ENCODE measurements at places on chromosomes 4 and X.

DNA sequence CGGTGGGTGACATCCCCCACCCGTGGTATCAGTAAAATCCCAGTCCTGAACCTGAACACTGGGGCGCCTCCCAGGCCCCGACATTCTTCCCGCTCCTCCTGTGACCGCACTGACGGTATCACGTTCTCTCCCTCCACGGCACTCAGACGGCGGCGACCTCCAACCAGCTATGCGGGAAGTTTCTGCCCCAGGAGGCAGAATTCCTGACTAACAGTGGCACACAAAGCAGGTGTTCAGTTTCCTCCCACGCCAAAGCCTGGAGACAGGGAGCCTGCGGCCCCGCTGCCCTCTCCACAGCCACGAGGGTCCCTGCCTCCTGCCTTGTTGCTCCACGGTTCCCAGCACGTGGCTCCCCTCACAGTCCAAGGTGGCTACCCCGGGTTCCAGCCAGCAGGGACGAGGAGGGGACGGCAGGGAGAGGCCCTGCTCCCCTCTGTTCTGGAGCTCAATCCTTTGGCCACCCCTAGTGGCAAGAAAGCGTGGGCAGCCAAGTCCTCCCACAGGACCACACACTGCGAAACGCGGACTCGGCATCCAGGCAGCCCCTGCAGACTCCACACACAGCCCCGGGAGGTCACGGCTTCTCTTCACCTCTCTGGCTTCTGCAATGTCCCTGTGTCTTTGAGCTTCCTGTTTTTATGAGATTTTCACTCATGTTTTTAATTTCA is 15.2 kb downstream of the CTBP1 start:
- DNase-seq, result no peak

DNA sequence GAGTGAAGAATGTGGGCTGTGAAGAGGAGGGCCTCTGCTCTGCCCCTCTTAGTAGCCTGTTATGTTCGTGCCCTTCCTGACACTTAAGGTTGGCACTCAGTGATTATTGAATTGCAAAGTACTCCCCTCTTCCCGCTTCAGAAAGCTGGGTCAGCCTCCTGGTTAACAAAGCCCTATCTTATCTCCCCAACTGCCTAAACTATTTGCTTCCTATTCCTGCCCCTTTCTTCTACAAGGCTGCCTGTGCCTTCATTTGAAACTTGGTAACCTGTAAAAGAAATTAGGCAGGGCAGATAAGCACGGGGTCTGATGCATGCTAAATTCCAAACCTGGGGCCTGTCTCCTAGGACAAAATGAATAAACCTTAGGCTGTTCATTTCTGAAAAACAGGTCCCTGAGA is 23.1 kb upstream of the TMEM150C start:
- no peak for DNase-seq

DNA sequence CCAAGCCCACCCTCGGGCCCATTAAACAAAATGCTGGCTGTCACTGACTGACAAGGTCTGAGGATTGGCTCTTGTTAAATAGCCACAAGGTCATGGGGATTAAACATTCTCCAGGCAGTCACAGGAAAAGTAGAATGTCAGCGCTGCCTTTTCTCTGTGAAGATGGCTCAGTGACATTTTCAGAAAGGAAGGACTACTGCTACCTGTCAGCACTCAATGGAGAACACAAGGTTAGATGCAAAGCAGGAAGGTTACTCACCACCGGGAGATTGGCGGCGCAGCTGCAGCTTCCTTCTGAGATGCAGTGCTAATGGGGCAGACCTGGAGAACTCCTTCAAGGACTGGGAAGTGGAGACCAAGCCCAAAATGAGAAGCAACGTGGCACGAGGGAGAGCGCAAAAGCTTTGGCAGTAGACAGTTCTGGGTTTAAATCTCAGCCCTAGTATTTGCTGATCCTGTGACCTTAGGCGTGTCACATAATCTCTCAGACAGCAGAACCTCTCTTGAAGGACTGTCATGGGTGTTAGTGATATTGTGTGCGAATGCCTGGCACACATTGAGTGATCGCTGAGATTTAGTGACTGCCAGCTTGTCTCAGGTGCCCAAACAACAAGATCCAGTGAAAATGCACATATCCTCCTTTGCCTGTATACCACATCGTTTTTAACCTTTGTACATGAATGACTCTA is 213.1 kb upstream of the BOD1L1 start:
- DNase-seq, result no peak

DNA sequence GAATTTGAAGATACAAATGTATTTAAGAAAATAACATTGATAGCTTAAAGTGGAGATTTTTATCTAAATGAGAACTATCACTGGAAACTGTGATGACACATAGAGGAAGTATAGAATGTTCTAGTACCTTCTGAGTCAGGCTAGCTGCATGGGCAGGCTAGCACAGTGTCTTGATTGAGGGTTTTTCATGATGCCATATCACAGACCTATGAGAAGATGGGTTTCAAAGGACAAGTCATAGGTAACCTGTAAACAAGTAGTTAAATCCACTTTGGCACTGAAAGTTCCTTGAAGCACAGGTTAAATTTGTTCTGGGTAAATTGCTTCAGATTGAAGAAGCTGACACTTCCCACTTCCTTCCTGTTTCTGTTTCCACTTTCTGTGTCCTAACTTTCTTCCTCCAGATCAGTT is 48.2 kb upstream of the CDKN2AIP start:
- no peak for DNase-seq

DNA sequence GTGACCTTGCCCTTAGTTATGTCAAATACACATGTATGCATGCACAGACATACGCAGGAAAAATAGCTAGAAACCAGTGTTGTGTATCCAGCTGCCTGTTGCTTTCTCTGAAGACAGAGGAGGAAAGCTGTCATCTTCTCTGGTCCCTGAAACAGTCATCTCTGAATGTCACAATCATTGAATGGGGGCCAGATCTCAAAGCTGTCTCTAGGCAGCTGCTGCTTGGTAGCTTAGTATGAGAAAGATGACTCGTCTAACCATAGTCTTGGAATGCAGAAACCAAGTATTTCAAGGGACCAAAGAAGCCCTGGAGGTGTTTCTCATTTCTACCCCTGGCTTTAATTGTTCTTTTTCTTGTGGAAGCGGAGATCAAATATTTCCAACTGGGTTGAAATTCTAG is 4.0 kb downstream of the GRIA3 start:
- DNase-seq, result no peak

- DNase-seq, result no peak
Observed at GRCh38 chr4:97238956-97239666, 904.2 kb downstream of the STPG2 start.

Measured in colonic mucosa (tissue), 4 donors.